Stimulated activated CD8-positive, alpha-beta memory T cell treated with anti-CD3 and anti-CD28 coated beads, Interleukin-12 subunit alpha, Interleukin-12 subunit beta, amount 100 ng/mL, for 4 hours (primary cell): ENCODE measurements at places on chromosomes 6 and 20.

- DNase-seq, result no peak
Measured at GRCh38 chr6:112626468-112627082, 279.4 kb downstream of the RFPL4B start.

GRCh38 chr6:34491091-34491430, 25.2 kb downstream of the PACSIN1 start:
- DNase-seq, result no peak

GRCh38 chr20:41412324-41413120, 45.9 kb upstream of the EMILIN3 start:
- DNase-seq, result no peak

DNA sequence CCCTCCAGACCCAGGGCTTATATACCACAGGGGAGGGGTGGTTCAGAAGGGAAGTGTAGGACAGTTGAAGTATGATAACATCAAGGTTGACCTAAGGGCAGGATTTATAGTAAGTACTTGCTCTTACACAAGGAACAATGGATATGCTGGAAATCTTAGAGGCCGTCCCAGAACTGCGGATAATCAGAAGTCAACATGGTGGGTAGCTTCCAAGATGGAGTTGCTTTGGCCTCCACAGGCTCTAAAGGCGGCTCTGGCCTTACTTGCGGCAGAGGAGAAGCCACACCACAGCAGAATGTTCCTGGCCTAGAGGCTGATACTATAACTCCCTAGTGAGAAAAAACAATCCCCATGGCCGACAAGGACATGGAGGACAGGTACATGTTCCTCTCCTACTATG, 344.7 kb downstream of the CDC5L start:
- no peak for DNase-seq

DNA sequence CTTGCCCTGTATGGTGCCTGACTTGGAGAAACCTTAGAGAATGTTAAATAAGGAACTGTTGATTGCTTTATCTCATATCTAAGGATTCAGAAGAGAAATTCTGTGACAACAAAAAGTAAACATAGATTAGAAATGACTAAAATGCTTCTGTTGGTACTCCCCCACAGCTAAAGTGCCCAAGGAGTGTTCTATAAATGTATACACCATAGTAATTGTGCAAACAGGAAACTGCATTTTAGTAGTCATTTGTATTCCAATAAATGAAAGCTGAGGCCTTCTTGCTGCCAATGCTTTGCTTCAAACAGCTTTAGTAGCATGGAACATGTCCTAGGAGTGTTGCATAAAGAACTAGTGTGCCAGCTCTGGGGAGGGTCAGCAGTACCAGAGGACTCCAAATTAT, 343.7 kb upstream of the IRAK1BP1 start:
- no peak for DNase-seq

DNA sequence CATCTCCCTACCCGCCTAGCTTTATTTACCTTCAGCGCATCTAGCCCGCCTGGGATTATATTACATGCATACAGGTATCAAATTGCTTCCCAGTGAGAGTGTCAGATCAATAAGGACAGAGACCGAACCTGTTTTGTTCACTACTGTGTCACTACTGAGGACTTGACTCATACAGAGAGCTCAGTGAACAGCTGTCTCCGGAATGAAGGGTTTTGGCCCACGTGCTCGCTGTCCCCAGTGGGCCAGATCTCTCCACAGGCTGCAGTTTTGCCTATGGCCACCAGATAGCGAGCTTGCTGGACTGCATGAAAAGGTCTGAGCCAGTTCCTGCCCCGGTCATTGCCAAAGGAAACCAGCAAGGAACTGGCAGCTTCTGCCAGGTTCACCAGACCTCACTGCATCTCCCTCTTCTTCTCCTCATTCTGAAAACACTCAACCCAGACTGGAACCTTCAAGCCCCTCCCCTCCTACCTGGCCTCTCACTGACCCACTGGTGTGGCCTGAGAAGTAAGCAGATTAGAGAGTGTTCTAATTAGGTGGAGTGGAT, 150.8 kb downstream of the ZMYND8 start:
- peak; percentile 15 for DNase-seq

- no peak for DNase-seq
Measured at GRCh38 chr20:3158968-3159431, 665 bp downstream of the FASTKD5 start.

DNA sequence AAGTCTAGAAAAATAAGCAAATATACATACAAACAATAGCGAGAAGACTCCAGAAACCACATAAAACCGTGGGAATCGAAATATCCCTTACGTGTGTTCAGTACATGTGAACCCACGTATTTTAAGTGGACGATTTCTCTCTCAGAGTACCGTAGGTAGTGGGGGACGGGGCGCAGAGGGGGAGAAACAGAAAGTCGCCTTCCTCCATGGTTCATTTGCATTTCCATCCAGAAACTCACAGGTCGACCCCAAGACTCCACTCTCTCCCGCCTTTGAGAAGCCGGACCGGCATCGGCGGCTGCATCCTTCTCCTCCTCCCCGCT, 538 bp upstream of the ENPP1 start:
- DNase-seq, result no peak

GRCh38 chr6:24883618-24884017, 52.1 kb downstream of the RIPOR2 start:
- no peak for DNase-seq

DNA sequence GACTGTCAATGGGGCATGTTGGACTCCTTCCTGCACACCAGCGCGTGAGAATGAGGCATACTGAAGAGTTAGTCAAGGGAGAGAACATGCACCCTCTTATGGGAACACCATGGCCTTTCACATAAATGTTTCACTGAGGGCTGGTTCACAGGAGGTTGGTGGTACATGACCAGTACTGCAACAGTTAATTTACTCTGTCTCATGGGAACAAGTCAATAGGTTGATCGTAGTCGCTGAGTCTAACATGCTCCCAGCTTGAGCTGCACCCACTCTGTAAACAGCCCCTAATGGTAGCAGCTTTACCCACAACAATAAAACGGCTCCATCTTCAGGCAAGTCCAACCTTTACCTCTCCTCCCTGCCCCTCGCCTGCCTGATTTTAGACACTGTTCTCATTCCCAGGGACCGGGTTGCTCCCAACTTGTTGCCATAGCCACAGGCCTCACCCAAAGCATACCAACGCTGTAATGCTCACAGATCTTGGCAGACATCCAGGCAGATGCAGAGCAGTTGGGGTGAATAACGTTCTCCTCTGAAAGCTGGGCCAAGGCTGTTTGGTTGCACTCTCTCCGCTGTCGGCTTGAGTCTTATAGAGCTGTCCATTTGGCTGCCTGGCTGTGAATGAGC, 111.3 kb downstream of the LY86 start:
- DNase-seq, result no peak

- no peak for DNase-seq
Measured at GRCh38 chr6:2259002-2259494, 13.6 kb upstream of the GMDS start.
